Left ventricle myocardium inferior (tissue), 1 donor: ENCODE measurements at places on chromosomes 1 and 21.
A peak's percentile ranks its signal among the peaks of the same experiment; 100 is the strongest.

- no peak for DNase-seq
These were observed 60.8 kb upstream of the F3 start for GRCh38 chr1:94602316-94602715.

GRCh38 chr1:39572379-39573096 lies 4.1 kb downstream of the PABPC4 start:
- DNase-seq = no peak

DNA sequence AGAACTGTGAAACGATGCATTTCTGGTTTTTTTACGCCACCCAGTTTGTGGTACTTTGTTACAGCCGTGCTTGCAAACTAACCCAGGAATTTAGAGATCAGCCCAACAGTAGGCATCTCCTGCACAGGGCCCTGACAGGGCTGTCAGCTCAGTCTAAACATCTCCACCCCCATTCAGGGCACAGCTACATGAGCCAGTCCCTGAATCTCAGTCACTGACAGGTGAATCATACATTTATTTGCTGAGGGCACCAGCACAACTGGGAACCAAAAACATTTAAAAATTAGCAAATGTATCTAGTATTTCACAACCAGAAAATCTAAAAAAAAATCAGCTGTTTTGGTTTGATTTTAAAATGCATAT lies 30.7 kb downstream of the PRDX6 start:
- DNase-seq = no peak

GRCh38 chr1:201758499-201759050 lies 70.4 kb upstream of the IPO9 start:
- DNase-seq = no peak

DNA sequence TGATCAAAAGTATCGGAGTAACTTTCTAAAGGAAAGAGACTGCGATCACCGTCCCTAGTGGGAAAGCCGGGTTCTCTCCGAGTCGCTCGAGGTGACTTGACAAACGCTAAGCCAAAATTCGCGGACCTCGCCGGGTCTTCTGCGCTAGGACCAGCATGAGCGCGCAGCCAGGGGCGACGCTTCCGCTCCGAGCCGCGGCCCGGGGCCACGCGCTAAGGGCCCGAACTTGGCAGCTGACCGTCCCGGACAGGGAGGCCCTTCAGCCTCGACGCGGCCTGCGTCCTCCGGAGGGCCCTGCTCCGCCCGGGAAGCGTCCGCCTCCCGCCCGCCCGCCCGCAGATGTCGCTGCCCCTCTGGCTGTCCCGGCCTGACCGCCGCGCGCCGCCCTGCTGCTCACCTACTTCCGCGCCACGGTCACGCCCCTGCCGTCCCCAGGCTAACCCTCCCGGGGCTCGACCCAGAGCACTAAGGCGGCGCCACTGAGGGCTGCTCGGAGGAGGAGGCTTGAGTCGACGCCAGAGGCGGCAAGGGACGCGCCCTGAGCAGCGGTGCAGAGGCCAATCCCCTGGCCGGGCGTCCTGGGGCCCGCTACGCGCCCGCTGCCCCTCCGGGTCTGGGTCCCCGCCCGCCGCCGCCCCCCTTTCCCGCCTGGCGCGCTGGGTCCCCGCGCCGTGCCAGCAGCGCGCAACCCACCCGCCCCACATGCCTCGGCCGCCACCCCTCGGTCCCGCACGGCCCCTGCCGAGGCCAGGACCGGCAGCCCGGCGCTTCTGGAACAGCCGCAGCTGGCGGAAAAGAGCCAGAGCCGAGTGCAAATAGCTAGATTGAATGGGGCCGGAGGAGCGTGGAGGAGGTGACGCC lies 896 bp upstream of the DUSP10 start:
- DNase-seq = peak; percentile 94

DNA sequence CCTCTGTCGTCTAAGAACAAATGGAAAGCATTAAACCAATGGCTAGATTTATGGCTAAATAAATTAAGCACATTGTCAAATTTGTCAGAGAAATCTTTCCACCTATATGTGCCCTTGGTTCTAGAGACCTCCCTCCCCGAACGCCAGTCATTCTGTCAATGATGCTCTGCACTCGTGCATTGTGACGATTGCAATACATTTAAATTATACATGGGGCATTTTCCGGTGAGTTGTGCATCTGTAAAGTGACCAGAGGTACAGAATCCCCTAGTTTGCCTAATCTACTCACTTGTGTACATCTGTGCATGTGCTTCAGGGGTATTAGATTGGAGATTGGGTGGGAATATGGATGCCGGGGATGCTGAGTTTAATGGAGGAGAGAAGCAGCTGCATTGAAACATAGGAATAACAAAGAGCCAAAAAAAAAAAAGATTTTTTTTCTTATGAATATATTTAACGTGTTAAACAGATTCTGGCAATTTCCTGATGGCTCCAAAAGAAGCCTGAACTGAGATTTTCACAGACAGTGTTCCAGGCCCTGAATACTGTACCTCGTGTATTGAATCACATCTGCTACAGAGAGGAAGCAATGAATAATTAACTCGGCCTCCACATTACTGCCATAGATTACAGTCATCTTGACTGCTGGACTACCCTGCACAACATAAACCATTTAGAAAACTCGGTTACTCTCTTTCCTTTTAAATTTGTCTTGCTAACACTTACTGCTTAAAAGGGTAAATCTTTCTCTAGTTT lies 149.0 kb upstream of the C1orf87 start:
- no peak for DNase-seq

GRCh38 chr1:54487571-54488050 lies 60.4 kb upstream of the ACOT11 start:
- peak; percentile 43 for DNase-seq

- DNase-seq = no peak
These were observed 160.7 kb downstream of the LEPR start for GRCh38 chr1:65581119-65581518.

- DNase-seq = peak; percentile 26
These were observed 124.3 kb downstream of the NOS1AP start for GRCh38 chr1:162193815-162194214.

GRCh38 chr1:178847396-178847849 lies 23.5 kb downstream of the ANGPTL1 start:
- no peak for DNase-seq

GRCh38 chr1:64917328-64917861 lies 49.0 kb downstream of the JAK1 start:
- peak; percentile 45 for DNase-seq

GRCh38 chr1:27026621-27027574 lies 14.2 kb upstream of the TENT5B start:
- no peak for DNase-seq

DNA sequence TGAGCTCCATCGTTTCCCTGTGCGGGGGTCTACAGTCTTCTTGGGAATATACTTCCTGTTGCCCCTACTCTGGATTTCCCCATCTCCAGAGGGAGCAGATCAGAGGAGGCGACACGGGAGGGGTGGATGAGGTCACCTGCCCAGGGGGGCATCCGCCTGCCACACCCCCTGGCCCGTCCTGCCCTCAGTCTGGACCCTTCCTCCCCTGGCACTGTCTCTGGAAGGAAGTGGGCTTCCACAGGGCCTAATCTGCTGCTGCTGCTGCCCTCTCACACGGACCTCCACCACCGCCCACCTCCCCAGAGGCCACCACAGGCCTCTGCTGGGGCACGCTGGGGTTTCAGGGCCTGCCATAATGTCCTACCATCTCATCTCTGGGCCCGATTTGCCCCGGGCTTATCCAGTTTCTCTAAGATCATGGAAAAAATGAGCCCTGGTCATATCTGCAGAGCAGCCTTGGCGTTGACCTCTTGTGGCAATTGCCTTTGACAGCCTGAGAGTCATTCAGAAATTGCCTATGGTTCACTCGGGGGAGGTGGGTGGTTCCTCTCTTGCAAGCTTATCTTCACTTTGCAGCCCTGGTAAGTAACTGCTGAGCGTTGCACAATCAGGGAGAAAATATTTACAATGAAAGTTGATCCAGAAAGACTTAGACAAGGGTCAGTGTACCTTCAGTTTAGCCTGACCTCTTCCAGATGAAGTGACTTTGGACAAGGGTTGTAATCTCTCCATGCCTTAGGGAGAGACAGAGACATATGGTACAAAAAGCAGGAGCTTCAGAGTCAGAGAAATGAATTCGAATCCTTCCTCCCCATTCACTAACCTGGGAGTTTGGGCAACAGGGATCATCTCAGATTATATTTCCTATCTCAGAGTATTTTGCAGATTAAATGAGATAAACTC lies 252.4 kb downstream of the TOMM20 start:
- no peak for DNase-seq

DNA sequence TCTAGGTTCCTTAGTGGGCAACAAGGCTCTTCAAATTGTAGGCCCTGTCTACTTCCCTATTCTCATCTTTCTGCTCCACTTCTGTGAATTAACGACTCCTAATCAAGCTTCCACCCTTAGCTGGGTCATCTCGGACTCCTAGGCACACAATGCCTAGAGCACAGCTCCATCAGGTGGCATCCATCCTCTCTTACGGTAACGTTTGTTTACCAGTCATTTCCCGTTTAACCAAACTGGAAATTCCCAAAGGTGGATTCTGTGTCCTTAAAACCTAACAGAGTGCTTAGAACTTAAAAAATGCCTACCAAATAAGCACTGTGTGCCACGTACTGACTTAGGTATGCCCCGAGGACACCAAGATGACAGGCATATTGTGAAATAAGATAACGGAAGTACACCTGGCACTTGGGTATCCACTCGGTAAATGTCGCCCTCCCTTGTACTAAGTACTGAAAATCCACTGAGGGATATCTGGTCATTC lies 1.5 kb downstream of the PARP1 start:
- no peak for DNase-seq

DNA sequence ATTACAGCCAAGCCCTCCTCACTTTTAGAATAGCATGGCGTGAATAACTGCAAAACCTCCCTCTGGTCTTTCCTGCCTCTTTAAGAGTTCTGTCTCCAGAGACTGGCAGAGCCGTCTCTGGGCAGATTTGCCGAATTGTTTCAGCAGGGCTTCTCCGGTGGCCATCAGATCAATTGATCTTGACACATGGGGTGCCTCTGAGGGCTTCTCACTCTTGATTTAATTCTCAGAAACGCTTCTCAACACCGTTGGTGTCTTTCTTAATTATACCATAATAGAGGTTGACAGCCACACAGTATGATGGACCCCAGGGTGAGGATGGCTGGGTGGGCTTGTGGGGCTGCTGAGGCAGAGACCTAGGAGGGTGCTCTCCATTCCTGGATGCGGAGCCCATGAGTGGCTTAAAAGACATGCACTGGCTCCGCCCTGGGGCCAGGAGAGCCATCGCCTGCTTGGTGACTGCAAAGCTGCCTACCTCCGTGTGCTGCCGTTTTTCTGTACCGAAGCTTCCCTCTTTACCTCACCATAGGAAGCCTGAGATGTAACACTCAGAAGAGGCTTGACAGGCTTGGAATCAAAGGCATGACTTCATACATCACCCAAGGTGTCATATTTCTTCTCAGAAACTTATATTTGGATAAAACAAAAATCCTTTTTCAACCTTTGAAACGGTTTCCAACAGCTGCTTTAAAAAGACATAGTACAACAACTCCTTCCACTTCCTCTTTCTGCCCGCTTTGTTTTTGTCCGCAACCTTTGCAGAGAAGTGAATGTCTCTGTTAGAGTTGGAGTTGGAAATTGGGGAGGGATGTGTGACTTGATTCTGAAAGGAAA lies 82.9 kb downstream of the GALNT2 start:
- DNase-seq = no peak

DNA sequence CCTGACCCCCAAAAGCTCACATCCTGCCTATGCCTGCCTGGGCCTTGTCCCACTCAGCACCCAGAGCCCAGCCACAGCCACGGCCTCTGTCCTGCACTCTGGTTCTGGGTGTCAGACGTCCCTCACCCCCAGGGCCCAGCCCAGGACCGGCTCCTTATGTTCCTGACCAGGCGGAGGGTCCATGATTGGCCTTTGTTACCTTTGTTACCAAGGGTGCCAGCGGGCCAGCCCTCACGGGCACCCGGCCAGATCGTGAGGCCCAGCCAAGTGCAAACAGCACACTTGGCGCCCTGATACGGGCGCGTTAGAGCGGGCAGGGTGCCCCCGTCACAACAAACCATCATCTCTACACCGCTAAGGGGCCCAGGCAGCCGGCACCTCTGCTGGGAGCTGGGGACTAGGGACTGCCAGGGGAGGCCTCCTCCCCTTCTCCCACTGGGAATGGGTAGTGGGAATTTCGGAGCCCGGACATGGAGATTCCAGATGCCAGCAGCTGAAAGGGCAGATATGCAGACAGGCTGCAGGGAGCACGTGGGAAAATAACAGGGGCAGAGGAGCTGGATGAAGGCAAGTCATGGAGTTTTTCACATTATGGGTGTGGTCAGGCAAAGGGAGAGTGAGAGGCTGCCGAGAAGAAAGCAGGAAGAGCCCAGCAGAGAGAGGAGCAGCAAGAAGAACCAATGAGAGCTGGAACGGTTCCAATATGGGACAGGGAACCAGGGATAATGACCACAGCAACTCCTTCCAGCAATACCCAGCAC lies 22.1 kb downstream of the HSPG2 start:
- DNase-seq = peak; percentile 65

DNA sequence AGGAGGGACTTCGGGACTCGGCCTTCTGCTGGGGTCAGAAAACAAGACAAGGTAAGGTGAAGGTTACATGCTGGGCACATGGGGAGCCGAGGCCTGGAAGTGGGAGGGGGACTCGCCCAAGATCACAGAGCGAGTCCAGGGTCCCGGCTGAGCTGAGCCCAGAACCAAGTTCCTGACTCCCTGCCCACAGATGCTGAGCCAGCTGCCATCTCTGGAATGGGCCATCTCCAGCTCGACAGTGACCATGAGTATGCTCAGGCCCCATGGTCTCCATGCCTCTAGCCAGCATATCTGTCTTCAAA lies 26.7 kb upstream of the EDN2 start:
- DNase-seq = no peak

GRCh38 chr21:32100423-32100822 lies 178.4 kb downstream of the MIS18A start:
- DNase-seq = no peak

GRCh38 chr1:50348449-50349241 lies 74.6 kb downstream of the DMRTA2 start:
- DNase-seq = no peak

GRCh38 chr1:231334079-231334666 lies 3.5 kb downstream of the EXOC8 start:
- DNase-seq = no peak

DNA sequence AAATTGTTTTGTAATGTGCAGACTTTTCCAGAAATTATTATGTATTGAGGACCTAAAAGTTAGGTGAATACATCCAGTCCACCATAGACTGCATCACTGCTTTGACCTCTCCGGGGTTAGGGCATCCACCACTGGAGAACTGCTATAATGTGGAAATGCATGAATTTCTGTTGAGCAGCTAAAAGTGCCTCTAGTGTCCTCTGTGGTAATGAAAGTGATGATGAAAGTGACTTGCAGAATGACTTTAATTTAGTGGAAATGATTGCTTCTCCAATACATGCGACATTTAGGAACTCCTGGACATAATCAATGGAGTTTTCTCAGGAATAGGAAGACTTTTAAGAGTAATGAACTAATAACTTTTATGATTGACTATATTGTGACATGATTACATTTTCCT lies 170.8 kb downstream of the LBR start:
- DNase-seq = no peak
